ENCODE measurements at places on chromosomes 16 and 17.
A peak's percentile ranks its signal among the peaks of the same experiment; 100 is the strongest.

GRCh38 chr16:27925612-27926011 is 137.9 kb downstream of the GSG1L start:
- DNase-seq, result no peak

GRCh38 chr16:1413684-1414531 is 596 bp downstream of the UNKL start:
- peak; percentile 75 for DNase-seq

GRCh38 chr17:39352986-39353385 is 48.4 kb downstream of the FBXL20 start:
- DNase-seq, result no peak

DNA sequence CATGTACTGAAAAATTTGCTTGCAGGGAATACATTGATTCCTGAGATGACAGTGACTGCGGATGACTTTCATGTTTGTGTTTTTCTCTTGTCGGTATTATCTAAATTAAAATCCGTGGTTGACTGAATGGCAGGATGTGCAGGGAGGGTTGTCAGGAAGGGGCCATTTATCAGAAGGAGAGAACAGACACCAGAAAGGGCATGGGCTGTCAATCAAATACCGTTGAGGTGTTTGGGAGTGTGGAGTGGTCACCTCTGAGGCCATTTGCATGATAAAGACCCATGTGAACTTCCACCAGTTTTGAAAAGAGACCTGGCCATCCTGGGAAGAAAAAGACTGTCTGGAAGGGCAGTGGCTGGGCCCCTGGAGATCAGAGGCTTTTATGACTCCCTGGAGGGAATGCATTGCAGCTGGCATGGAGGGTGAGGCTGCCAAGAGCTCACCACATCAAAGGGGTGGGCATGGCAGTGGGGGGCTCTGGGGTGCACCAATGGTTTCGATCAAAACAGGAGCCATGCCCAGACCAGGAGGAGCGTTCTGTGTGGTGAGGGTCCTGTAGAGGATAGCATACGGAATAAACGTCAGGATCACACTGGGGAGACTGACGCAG is 67.1 kb downstream of the CYLD start:
- DNase-seq, result no peak

DNA sequence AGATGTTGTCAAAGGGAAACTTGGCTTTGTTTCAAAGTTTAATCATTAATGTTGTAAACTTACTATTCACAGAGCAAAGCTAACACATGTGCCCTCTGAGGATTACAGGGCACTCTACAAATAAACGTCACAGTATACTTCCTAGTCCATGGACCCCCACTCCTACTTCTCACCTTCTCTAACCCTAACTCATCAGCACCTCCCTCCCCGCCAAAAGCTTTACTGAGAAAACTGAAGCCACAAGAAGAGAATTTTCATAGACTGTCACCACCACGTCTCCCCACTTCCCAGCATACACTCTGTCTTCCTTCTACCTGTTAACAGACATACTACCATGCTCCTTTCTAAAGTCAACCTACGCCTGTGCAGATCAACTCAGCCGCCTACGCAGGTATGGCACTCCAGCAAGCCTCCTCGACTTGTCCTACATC is 29.0 kb downstream of the HELZ start:
- no peak for DNase-seq

- no peak for DNase-seq
Observed at GRCh38 chr17:4850246-4850645, 17.1 kb downstream of the MINK1 start.

DNA sequence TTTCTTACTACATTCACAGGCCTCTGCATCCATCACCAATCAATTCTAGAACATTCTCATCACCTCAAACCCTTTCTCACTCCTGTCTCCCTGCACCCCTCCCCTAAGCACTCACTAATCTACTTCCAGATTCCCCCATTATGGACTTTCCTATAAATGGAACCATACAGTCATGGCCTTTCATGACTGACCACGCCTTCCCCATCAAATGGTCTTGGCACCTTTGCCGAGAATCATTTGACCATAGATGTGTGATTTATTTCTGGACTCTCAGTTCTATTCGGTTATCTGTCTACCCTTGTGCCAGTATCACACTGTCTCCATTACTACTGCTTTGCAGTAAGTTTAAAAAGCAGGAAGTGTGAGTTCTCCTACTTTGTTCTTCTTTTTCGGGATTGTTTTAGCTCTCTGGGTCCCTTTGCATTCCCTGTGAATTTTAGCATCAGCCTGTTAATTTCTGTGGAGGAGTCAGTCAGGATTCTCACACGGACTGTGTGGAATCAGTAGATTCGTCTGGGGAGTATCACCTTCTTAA is 27.5 kb downstream of the GTF3C1 start:
- DNase-seq, result no peak

GRCh38 chr16:72677662-72678447 is 370.1 kb downstream of the ZFHX3 start:
- DNase-seq, result no peak

GRCh38 chr17:49873466-49873865 is 25.6 kb upstream of the TAC4 start:
- no peak for DNase-seq
